ENCODE measurements at places on chromosomes 2 and 18. TPM values are rescaled to one million over a fixed set of nuclear protein-coding genes. Genes with fewer than 3 reads are reported as not detected.

DNA sequence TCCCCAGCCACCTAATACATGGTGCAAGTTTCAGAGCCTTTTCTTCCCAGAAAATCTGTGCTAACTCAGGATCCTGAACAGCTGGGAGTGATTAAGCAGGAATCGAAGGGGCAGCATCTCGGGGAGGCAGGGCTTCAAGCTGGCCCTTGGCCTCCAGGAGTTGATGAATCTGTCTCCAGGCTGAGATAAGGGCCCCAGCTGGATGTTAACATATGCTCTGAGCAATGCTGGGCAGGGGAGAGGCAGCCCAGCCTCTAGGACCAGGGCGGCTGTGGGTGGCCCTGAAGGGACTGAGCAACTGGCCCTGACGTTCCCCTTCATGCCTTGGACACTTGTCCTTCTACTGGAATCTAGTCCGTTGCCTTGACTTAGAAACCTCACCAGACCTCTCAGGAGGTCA, 84.1 kb upstream of the EPC2 start:
- no peak for DNase-seq

DNA sequence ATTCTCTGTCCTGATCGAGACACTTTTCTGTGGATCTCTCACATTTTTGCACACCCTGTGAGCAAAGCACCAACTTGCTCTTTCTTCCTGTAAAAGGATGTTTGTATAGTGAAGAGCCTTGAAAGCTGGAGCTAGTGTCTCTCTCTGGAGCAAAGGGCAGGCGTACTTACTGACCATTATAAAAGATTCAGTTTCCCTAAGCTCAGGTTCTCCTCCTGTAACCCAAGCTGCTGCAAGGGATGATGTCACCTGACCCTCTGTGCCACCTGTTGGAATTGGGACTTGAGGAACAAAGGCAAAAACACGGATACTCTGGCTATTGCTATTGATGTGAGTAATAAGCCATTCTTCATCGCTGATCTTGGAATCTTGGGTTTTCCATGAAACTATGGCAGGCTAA, 52.6 kb upstream of the NEMP2 start:
- DNase-seq = no peak

DNA sequence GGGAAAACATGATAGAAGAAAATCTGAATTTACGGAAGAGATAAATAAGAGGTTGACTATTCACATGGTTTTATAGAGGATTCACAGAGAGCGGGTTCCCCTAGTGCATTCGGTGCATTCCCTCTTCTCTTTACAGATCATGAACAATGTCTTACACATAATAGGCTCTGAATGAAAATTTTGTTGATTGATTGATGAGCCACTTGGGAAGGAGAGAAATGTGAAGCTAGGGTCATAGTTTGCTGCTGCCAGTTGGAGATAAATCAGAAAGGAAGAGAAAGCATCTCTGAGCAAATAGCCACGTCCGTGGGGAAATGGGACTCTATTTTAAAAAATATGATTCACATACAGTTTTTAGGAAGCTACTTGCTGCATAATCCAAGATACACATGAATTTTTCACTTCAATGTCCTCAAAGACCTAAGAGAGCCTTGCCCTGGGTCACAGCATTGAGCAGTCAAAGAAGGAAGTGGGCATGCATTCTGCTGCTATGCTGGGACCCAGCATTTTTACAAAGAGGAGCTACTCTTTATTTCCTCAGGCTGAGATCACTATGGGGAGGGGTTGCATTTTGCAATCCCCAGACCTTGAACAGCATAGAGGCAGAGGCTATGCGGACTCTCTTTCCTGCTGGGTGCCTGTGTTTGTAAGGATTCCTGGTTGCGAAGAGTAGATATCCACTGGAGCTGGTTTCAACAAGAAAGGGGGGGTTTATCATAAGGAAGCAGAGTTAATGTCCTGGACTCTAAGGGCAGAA, 395.3 kb downstream of the TSN start:
- no peak for DNase-seq

DNA sequence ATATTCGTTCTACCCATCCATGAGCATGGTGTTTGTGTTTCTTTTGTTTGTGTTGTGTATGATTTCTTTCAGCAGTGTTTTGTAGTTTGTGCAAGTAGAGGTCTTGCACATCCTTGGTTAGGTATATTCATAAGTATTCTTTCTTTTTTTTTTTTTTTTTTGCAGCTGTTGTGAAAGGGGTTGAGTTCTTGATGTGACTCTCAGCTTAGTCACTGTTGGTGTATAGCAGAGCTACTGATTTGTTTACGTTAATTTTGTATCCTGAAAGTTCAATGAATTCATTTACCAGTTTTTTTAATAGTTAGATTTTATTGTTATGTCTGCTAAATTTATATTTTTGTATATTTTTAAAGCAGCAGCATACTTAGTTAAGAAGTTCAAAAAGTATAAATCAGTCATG, 834.4 kb upstream of the NRXN1 start:
- DNase-seq = no peak

DNA sequence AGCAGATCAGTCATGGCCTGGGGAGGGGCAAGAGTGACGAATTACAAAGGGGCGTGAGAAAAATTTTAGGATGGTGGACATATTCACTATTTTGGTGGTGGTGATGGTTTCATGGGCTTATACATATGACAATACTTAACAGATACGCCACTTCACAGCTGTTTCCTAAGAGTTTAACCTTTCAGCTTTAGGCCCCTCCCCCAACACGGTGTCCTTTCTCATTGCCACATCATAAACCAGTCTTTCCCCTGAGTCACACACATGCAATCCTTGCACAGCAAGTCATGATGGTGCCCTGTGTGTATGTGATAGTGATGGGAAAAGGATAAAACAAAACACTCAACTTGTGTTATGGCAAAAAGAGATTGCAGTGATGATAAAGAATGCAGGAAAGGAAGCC, 47.6 kb upstream of the IL1R1 start:
- no peak for DNase-seq

DNA sequence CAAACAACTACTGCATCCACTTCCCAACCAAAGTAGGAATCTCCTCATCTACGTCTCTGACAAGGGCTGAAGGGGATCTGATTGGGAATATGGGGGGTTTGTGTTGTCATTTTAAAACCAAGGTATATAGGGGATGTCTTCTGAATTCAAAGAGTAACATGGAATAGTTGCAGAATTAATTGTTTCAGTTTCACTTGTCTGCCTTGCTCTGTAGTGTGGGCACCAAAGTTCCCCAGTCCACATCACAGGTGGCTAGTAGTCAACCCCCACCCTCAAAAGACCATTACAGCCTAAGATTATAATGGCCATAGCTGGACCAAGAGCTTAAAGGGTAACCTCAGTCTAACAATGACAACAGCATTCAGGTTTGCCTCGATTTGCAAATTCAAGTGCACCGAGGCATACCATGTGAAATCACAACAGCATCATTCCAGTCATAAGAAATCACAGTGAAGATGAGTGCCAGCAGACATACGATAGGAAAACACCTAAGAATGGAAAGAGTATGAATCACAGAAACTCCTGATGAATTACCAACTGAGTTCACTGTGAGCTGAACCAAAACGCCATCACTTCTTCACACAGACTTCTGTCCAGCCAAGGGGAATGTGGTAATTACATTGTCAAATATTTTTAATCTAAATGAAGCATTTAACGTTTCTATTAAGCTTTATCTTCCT, 52.4 kb downstream of the MYO5B start:
- no peak for DNase-seq

DNA sequence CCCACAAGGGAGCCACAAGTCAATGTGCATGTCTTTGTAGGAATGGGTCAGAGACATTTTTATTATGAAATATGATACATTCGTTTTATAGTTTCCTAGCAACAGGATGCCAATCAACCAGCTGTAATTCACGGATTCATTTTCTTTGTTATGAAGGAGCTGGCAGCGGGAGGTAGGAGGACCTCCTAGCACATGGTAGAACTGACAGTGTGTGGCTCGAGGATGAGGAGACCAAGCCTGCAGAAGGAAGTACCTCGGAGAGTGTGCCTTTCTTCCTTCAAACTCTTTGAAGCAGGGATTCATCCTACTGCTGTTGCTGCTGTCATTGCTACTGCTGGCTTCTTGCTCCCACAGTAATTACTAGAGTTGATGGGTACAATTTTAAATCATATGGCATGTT, 504.8 kb upstream of the KLHL29 start:
- DNase-seq = no peak

DNA sequence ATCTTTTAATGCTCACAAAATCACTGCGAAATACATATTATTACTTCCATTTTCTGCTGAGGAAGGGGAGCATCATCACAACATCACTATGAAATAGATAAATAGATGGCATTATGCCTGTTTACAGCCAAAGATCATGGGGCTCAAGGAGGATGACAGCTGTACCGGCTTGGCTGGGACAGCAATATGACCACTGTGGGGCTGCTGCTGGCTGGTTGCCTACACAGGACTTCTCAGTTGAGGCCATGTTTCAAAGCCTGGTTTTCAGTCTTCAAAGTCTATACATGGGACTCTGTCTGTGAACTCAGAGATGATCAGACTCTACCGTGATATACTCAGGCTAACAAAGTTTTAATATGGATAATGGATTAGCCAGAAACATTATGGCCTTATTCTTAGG, 58.7 kb downstream of the SPATS2L start:
- no peak for DNase-seq

DNA sequence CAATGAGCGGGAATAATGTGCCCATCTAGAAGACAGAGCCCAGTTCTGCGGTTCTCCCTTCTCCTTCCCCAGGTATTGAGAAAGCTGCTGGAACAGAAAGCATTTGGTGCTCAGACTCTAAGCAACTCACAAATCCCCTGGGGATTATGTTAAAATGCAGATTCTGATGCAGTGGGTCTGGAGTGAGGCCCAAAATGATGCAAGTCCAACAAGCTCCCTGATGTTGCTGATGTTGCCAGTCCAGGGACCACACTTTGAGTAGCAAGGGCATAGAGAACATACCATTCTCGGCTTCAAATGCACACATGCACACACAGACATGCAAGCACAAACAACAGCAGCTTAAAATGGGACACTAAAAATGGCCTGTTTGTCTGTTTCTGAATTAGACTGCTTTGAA, 274.8 kb upstream of the NCKAP5 start:
- DNase-seq = no peak

GRCh38 chr2:6730003-6730402, 135.7 kb downstream of the CMPK2 start:
- no peak for DNase-seq

GRCh38 chr2:187139469-187139868, 290.5 kb upstream of the ZSWIM2 start:
- no peak for DNase-seq

The PLGLB1 gene
- total RNA-seq = 6.3 TPM

The CELF4 gene
- 3.8 TPM for total RNA-seq

All from mucosa of gallbladder (tissue), 1 donor.